ENCODE measurements at places on chromosomes 16 and 17. TPM values are rescaled to one million over a fixed set of nuclear protein-coding genes. Genes with fewer than 3 reads are reported as not detected.

DNA sequence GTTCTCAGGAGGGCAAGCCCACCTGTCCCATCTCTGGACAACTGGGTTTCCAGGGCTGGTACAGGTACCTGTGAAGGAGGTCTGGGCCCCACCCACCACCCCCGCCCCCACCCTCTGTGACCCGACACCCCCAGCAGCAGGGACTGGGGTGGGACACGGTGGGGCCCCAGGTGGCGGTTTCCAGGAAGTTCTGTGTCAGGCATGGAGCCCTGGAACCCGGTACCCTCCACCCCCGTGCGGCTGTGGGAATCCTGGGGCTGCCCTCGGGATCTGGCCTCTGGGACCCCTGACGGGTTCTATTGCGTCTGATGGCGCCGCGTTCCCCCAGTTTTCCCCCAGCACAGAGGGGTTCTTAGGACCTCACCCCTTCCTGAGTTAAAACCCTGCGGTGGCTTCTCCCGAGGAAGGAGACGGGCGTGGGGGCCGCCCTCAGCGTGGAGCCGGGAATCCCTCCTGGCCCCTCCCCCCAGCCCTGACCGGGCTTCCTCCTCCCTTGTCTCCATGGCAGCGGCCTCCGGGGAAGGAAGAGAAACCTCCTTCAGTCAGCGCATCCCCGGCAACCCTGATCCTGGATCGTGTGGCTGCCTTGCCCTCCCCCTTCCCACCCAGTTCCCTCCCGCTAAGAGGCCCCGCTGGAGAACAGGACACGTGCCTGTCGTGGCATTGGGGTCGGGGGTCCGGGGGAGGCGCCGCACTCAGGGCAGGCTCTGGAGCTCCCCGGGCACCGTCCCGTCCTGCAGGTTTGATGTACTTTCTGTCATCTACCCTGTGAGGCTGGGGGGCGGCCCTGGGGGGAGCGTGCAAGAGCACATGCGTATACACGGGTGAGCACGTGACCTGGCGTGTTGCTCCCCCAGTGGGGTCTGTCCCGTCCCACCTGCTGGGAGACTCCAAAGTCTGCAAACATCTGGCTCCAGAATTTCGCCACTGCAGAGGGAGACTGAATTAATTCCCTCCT lies 30.3 kb downstream of the CACNA1H start:
- DNase-seq: peak; percentile 65

DNA sequence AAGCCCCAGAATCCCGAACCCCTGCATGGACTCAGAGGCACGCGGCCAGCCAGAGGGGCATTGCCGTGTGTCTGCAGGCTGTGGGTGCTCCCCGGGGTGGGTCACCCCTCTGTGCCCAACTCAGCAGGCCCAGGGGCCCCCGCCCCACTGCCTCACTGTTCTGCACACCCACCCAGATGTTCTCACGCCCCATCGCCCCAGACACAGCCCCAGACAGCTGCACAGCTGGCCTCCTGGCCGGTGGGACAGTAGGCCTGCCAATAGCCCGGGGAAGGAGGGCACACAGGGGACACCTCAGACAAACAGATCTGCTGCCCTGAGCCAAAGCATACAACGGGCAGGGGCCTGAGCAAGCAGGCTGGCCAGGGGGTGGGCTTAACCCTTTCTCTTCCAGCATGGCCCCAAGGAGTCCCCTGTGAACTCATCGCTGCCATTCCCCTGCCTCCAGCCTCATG lies 27.6 kb upstream of the NXPH3 start:
- DNase-seq: peak; percentile 73

ODF4 gene
- total RNA-seq: not detected

- no peak for DNase-seq
These were observed 759 bp upstream of the PAM16 start for GRCh38 chr16:4351880-4352279.

Data from tongue (tissue), 3 donors.